ENCODE measurements at places on chromosomes 5 and 9.

GRCh38 chr5:54760182-54760935 lies 225.0 kb downstream of the ESM1 start:
- no peak for DNase-seq

DNA sequence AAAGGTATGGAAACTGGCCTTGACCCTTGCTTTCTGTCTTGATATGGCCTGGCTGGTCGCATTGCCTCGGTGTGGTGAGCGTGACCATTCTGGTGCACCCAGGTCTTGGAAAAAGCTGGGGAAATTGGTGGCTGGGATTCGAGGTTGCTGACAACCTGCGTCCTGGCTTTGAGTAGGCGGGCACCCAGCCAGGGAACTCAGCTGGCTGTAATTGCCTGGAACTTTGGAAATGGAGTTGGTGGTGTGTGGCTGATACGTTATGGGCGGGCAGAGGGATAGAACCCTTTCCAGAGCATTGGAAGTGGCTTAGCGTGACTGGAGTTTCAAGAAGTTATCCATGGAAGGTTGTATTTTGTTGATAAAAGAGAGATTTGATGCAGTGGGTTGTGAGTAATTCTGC lies 35.2 kb downstream of the KCNMB1 start:
- DNase-seq, result no peak

- DNase-seq, result no peak
These were observed 201.7 kb downstream of the KDM4C start for GRCh38 chr9:6959270-6960000.

GRCh38 chr5:53256746-53257145 lies 147.2 kb upstream of the MOCS2 start:
- DNase-seq, result no peak

DNA sequence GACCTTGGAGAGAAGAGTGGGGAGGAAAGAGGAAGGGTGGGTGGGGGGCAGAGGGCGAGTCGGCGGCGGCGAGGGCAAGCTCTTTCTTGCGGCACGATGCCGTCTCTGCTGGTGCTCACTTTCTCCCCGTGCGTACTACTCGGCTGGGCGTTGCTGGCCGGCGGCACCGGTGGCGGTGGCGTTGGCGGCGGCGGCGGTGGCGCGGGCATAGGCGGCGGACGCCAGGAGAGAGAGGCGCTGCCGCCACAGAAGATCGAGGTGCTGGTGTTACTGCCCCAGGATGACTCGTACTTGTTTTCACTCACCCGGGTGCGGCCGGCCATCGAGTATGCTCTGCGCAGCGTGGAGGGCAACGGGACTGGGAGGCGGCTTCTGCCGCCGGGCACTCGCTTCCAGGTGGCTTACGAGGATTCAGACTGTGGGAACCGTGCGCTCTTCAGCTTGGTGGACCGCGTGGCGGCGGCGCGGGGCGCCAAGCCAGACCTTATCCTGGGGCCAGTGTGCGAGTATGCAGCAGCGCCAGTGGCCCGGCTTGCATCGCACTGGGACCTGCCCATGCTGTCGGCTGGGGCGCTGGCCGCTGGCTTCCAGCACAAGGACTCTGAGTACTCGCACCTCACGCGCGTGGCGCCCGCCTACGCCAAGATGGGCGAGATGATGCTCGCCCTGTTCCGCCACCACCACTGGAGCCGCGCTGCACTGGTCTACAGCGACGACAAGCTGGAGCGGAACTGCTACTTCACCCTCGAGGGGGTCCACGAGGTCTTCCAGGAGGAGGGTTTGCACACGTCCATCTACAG lies 760 bp downstream of the NPR3 start:
- no peak for DNase-seq

DNA sequence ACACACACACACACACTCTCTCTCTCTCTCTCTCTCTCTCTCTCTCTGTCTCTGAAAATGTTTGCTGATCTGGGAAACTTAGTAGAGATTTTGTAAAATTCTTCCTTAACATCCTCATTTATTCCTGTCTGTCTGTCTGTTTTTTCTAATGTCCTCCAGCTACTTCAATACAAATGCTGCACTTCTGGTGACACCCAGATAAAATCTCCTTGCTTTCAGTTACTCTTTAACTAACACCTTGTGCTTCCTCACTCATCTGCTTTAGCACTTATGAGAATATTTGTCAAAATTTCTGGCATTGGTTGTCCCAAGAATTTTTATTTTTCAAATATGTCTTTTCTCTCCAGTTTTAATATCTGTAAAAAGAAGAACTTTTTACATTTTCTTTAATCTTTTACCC lies 35.0 kb upstream of the ARRDC3 start:
- DNase-seq, result no peak

- DNase-seq, result no peak
These were observed 60.4 kb downstream of the ERBIN start for GRCh38 chr5:65986796-65987195.

GRCh38 chr9:77014597-77015263 lies 4.7 kb upstream of the FOXB2 start:
- no peak for DNase-seq

DNA sequence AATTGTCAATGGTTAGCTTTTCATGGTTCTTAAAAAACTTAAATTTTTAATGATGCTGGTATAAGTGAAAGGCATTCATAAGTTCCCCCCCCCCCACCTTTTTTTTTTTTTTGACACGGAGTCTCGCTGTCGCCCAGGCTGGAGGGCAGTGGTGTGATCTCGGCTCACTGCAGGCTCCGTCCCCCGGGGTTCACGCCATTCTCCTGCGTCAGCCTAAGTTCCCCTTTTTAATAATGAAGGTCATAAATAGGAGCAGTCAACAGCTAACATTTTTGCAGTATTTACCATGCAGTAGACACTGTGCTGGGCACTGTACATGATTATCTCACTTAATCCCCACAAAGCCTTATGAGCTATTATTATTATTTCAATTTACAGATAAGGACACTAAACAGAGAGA lies 556.3 kb downstream of the PDE4D start:
- no peak for DNase-seq

DNA sequence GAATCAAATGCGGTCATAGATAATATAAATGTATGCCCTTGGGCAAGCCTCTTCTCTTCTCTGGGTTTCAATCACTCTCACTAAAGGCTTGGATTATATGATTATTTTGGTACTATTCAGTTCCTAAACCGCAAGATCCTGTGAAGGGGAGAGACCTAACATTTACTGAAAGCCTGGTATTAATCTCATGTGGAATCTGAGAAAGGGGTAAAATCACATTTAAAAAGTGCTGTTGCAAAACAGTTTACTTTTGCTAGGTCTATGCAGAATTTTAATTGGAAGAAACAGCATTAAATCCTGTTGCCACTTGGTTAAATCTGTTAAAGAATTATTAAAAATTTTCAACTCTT lies 50.7 kb downstream of the SLC44A1 start:
- no peak for DNase-seq

GRCh38 chr5:1479581-1480188 lies 34.4 kb upstream of the SLC6A3 start:
- peak; percentile 32 for DNase-seq

- no peak for DNase-seq
These were observed 19.3 kb upstream of the ADAM19 start for GRCh38 chr5:157594675-157595459.

GRCh38 chr5:123227216-123227615 lies 138.2 kb downstream of the PRDM6 start:
- no peak for DNase-seq

- no peak for DNase-seq
These were observed 169.2 kb downstream of the HSPA4 start for GRCh38 chr5:133220851-133221674.

GRCh38 chr9:29974197-29974596 lies 2400.9 kb upstream of the C9orf72 start:
- DNase-seq, result no peak

- DNase-seq, result no peak
These were observed 438.7 kb downstream of the KDM4C start for GRCh38 chr9:7196467-7196866.

- DNase-seq, result no peak
These were observed 8.6 kb downstream of the KLHL9 start for GRCh38 chr9:21326526-21327139.

- DNase-seq, result no peak
These were observed 356.1 kb downstream of the SPOCK1 start for GRCh38 chr5:137142764-137143605.

- no peak for DNase-seq
These were observed 184.5 kb downstream of the CEMIP2 start for GRCh38 chr9:71583792-71584191.

- DNase-seq, result no peak
These were observed 109.7 kb downstream of the TSSK1B start for GRCh38 chr5:113325054-113325453.

DNA sequence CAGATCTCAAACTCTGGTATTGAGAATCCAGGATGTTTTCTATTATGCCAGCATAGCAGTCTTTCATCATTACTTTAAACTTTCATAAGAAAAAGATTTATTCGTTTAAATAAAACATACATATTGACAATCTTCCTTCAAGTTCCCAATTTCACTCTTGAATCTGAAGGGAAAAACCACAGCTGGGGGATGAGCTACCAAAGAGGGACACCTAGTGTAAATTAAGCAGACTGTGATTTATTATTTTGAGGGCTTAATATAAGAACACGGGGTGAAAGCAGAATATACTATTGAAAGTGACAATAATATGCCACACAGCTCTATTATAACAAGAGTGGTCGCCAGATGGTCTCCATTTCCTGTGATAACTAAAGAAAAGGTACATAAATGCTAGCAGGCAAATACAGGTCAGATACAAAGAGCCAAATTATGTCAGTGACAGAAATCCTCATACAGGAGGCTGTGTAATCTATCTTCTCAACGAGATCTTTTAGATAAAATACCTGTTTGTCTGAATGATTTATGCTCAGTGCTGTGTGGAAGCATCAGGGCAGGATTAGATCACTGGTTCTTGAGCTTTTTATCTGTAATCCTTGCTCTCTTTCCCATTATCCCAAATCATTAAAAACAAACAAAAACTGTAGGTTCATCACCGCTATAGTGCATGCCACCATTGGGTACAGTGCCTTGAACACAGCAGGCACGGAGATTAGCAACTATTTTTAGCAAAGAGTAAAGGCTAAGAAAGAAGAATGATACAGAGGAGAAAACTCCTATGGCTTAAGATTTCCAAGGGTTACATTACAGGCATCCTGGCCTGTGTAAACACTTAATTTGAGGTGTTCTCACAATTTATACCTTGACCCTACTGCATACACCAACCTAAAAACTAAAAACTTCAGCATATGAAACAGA lies 116.6 kb downstream of the DROSHA start:
- no peak for DNase-seq

DNA sequence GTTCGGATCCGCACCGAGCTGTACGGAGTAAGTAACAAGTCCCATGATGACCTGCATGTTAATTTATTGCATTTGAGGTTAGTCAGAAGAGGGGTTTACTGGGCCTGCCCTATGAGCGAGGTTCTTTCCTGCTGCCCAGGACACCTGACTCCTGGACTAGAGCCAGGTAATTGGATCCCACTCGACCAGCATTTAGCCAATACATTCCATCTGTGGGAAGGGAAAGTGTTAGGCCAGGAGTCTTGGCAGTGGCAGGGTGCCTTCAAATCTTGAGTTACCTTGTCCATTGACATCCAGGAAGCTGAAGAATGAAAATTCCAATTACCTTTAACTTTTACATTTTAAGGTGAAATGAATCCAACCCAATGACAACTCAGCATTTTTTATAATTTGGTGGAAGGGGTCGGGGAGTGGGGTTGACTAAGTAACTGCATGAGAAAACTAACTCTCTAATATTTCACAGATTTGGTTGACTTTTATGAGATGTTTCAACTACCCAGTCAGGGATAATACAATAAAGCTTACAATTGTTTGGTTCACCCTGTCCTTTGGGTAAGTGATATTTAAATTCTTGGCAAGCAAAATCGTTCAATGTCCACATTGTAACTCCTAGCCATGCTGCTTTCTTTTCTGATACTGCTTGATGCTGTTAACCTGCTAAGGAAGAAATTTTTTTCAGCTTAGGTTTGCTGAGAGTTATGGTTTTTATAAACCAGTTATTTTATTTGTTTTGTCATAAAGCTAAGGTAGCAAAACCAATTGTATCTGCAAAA lies 111.6 kb upstream of the IQGAP2 start:
- DNase-seq, result no peak

DNA sequence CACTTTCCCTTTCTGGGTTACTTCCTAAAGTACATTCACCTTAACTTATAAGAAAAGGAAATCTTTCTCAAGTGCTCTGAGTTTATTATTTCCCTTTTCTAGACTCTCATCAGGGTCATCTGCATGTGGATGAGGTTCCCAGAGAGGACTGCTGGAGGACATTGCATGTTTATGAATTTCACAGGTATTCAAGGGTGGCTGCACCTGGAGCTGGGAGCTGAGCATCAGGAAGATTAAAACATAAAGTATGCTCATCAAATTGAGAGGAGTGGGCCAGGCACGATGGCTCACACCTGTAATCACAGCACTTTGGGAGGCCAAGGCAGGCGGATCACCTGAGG lies 34.7 kb upstream of the PLIN2 start:
- DNase-seq, result no peak

GRCh38 chr9:69122549-69123141 lies 51.4 kb upstream of the TJP2 start:
- DNase-seq, result no peak

GRCh38 chr5:133406208-133406976 lies 205.9 kb downstream of the FSTL4 start:
- peak; percentile 0 for DNase-seq

GRCh38 chr9:127567730-127568617 lies 44.1 kb upstream of the STXBP1 start:
- DNase-seq, result no peak

- no peak for DNase-seq
These were observed 16.3 kb upstream of the SLC36A2 start for GRCh38 chr5:151363673-151364072.

DNA sequence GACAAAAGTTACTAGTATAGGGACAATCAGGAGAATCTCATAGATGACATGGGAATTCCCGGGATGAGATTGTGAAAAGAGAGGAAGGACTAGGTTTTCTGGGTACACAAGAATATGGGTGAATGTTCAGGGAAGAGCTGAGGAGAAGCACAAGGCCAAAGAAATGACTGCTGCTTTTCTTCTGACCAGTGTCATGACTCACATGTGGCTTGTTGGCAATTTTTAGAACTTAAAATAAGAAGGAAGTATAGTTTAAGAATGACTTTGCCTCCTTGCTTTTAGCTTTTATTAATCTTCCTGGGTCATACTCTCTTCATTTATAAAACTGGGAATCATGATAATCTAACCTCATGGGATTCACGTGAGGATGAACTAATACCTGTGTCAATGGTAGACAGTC lies 652.4 kb upstream of the MEF2C start:
- no peak for DNase-seq

DNA sequence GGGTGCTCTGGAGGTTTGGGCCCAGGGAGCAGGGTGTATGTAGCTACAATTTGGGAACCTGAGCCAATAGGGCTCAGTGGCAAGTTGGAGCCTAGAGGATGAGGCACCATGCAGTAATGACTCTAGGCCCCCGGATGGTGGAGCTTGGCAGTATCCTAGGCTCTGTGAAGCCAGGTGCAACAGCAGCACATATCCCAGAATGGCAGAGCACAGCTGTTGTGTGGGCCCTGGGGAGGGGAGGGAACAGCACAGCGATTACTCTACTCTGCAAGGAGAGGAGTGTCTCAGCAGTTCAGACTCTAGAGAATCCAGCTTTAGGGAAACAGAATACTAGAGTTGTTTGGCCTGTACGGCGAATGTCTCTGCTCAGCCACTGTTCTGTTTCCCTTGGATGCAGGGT lies 56.1 kb downstream of the LRRTM2 start:
- DNase-seq, result no peak

Data from stimulated activated CD4-positive, alpha-beta T cell treated with anti-CD3 and anti-CD28 coated beads, Interleukin-4, amount 100 ng/mL, for 24 hours (primary cell).